Stimulated activated CD8-positive, alpha-beta memory T cell treated with anti-CD3 and anti-CD28 coated beads, Interleukin-7, amount 100 ng/mL, for 1 hour (primary cell): ENCODE measurements at places on chromosomes 6 and 20.

GRCh38 chr6:31659649-31660380, 763 bp downstream of the C6orf47 start:
- DNase-seq = no peak

- DNase-seq = no peak
These were observed 83.8 kb downstream of the IYD start for GRCh38 chr6:150452428-150453243.

- no peak for DNase-seq
These were observed 144.9 kb downstream of the LPA start for GRCh38 chr6:160519133-160519532.

DNA sequence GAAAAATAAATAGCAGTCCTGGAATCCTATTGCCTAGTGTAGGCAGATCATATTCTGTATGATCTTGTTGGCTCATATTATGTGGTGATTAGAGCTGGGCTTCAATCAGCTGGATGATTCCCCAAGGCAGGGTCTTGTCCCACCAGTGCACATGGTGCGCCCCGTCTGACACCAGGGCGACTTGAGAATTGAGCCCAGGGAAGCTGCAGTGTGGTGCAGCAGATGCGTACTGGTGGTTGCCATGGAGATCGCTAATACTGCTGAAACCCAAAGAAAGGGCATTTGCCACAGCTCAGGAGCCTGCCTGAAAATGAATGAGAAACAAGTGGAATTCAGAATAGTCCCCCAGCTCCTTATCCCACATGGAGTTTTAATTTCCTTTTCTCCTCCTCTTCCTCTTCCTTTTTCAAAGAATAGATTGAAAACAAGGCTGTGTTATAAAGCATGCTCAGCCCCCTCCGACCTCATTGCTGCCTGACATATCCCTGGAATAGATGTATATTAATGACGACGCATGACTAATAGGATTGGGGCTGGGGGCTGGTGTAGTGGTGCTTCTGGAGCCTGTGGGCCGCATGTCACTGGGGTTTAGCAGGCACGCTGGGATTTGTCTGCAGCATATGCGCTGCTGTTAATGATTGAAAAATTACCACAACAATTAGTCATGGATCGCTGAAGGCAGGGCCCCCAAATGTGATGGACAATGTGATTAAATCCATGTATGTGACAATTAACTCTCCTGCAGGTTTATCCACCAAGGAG, 210.5 kb downstream of the FARS2 start:
- DNase-seq = no peak

- no peak for DNase-seq
These were observed 59.5 kb downstream of the NINL start for GRCh38 chr20:25525867-25526266.
